Liver (tissue), 10 donors: ENCODE measurements at places on chromosomes 7 and 10. TPM values are rescaled to one million over a fixed set of nuclear protein-coding genes. Genes with fewer than 3 reads are reported as not detected.

- no peaks in the 10 kb centered on the region for H3K27me3 ChIP-seq
- no peak overlapping the region for H3K27ac ChIP-seq
- H3K4me1 ChIP-seq = no peaks in the 10 kb centered on the region
- no peaks in the 10 kb centered on the region for H3K36me3 ChIP-seq
- no peak for DNase-seq
Measured at GRCh38 chr7:77985974-77986339, 187.4 kb downstream of the PHTF2 start.

- H3K4me3 ChIP-seq = no peak overlapping the region
- H3K27ac ChIP-seq = no peak overlapping the region
- no peak for DNase-seq
- no peaks in the 10 kb centered on the region for H3K36me3 ChIP-seq
- H3K4me1 ChIP-seq = no peaks in the 10 kb centered on the region
Measured at GRCh38 chr10:132639470-132639869, 101.9 kb downstream of the INPP5A start.

DNA sequence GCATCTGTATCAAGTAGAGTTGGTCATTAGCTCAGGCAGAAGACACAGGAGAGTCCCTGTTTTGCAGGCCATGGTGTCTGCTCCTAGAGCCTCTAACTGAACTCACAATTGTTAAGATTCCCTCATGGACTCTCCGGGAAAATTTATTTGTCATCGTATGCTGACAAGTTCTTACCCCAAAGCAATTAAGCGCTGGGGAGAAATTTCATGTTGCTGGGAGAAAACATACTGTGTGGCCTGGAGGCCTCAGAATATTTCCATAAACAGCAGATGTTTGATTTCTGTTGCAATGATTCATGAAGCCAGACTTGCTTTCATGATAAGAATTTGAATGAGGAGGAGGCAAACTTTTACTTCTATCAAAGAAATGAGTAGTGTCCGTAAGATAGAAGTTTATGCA lies 583.2 kb downstream of the GATA3 start:
- no peak overlapping the region for H3K27ac ChIP-seq
- no peaks in the 10 kb centered on the region for H3K4me1 ChIP-seq
- H3K36me3 ChIP-seq = no peaks in the 10 kb centered on the region
- peaks cover under 1% of the 10 kb centered on the region for H3K27me3 ChIP-seq

DNA sequence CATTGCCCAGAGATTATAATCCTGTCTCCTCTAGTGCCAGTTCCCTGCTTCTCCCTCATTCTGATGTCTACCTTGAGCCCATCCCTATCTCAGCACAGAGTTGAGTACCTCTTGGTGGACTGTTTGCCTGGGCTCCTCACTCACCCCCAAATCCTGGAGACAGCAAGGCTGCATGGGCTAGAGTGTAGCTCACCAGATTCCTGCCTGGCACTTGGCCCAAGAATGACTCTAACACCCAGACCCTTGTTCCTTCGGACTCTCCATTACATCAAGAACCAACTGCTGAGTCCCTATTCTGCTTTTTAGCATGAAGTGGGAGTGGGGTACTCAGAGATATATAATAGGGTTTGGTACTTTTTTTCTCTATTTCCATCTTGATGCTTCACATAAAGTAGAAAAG lies 22.1 kb downstream of the FAM13C start:
- H3K4me1 ChIP-seq = peaks cover 3% of the 10 kb centered on the region
- H3K4me3 ChIP-seq = no peak overlapping the region
- H3K36me3 ChIP-seq = no peaks in the 10 kb centered on the region
- DNase-seq = no peak
- no peaks in the 10 kb centered on the region for H3K27me3 ChIP-seq

- no peak overlapping the region for H3K4me3 ChIP-seq
- H3K36me3 ChIP-seq = no peaks in the 10 kb centered on the region
- H3K27ac ChIP-seq = no peak overlapping the region
- H3K27me3 ChIP-seq = no peaks in the 10 kb centered on the region
Measured at GRCh38 chr10:117444497-117445040, 69.3 kb upstream of the PDZD8 start.

- H3K27ac ChIP-seq = no peak overlapping the region
- no peak overlapping the region for H3K4me3 ChIP-seq
- no peaks in the 10 kb centered on the region for H3K4me1 ChIP-seq
- H3K36me3 ChIP-seq = no peaks in the 10 kb centered on the region
- H3K27me3 ChIP-seq = no peaks in the 10 kb centered on the region
Measured at GRCh38 chr10:33657154-33657908, 322.9 kb upstream of the NRP1 start.

DNA sequence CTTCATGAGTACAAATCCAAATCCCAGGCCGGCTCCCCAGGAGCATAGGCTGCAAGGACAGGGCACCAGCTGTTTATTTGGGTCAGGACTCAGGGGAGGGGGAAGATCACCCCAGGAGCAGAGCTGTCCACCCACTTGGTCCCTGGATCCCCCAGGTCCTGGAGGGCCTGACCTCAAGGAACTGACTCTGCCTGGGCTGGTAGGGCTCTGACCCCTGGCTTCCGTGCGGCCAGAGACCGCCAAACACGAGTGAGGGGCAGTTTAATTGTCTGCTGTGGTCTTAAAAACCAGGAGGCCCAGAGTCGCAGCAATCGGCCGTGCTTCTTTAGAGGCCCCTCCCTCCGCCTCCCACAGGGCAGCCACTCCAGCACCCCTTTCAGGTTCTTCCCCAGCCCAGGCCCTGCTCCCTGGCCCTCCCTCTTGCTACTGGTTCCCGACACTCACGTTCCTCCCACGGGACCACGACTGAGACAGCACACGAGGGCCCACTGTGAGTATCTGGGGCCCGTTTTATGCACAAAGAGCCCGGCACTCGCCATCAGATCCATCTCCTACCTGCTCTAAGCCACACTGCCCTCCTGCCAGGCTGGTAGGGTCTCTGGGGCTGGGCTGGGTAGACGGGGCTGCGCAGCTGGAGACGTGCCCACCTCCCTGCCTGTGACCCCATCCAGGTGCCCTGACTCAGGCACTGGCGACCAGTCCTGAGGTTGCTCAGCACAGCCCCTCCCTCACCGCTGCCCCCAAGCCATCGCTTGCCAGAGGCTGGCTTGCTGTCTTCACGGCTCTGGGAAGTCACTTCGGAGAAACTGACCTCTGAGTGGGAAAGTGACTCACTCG lies 30.0 kb upstream of the CFAP46 start:
- no peaks in the 10 kb centered on the region for H3K36me3 ChIP-seq
- H3K4me1 ChIP-seq = no peaks in the 10 kb centered on the region
- no peaks in the 10 kb centered on the region for H3K27me3 ChIP-seq
- H3K27ac ChIP-seq = no peak overlapping the region
- no peak overlapping the region for H3K4me3 ChIP-seq

DNA sequence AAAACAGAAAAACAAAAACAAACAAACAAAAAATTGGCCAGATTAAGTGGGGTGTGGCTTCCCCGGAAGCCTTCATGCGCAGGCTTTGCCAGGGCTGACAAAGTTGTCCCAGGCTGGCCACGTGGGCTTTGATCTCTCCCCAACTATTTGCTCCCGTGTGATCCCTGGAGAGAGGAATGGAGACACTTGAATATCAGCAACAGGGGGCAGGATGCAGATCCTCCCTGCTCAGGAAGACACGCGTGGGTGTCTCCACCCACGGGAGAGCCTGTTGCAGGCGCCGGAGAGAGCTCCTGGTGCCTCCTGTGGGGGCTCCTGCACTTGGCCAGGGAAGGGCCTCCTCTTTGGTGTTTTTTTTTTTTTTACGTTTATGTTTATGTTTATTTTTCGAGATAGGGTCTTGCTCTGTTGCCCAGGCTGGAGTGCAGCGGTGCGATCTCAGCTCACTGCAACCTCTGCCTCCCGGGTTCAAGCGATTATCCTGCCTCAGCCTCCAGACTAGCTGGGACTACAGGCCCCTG lies 19.0 kb downstream of the TRIM56 start:
- no peaks in the 10 kb centered on the region for H3K27me3 ChIP-seq
- H3K4me3 ChIP-seq = no peak overlapping the region
- no peak for DNase-seq
- H3K36me3 ChIP-seq = no peaks in the 10 kb centered on the region

Gene PODXL
- total RNA-seq = 3.6 TPM

Gene IPMK
- total RNA-seq = 4.8 TPM

Gene ZNF425
- 0.98 TPM for total RNA-seq

Gene KCND2
- 0.05 TPM for total RNA-seq
